ENCODE measurements at places on chromosomes 7 and 10.

- DNase-seq: no peak
These were observed 48.2 kb upstream of the ANKRD1 start for GRCh38 chr10:90969121-90969534.

GRCh38 chr10:109889867-109890266 lies 33.4 kb downstream of the XPNPEP1 start:
- peak; percentile 41 for DNase-seq

GRCh38 chr10:12710157-12710556 lies 291.4 kb downstream of the CCDC3 start:
- DNase-seq: no peak

- no peak for DNase-seq
These were observed 52.5 kb upstream of the UNC5B start for GRCh38 chr10:71159892-71160291.

DNA sequence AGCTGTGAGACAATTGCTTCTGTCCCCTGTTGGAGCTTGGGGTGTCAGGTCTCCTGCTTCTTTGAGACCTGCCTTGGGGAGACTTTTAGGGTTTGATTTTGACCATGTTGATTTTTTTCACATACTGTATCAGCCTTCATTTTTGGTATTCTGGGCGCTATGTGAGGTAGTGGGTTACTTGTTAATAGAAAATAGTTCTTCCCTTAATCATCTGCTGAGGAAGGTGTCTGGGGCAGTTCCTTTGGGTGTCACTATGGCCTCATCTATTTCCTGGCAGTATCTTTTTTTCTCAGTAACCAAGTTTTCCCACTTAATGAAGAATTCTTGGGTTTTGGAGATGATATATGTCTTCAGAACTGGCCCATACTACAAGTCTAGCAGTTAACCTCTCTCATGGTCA lies 4.6 kb upstream of the NOLC1 start:
- no peak for DNase-seq

GRCh38 chr10:48648172-48648942 lies 36.3 kb upstream of the WDFY4 start:
- no peak for DNase-seq

DNA sequence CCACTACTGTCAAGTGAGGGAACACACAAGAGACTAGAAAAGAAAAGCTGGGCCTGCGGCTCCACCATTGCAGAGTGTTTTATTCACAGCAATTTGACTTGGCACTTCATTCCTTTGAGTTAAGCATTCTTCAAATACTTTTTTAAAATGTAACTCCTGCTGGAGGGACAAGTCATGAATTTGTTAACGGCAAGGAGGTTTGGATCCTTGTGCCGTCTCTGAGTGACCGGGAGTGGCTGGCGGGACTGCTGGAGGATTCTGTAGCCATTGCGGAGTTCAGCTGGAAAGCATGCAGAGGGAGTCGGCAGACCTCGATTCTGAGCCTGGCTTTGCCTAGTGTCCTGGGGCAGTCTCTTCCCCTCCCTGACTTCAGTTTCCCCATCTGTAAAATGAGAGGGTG lies 9.8 kb downstream of the HSPA12A start:
- no peak for DNase-seq

DNA sequence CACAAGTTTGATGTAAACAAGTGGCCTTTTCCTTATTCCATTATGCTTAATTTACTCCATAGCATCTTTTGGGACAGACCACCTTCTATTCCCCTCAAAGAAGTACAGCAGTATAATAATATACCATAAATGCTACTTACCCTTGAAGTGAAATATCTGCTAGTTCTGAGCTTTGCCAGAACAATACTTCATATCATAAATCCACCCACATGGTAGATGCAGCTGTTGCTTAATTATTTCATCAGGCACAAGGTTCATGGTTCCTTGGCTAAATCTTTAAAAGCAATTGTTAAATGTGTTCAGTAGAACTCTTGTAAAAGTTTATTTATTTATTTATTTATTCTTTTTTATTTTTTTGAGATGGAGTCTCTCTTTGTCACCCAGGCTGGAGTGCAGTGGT lies 32.9 kb downstream of the CSTF2T start:
- no peak for DNase-seq

GRCh38 chr10:8331387-8331786 lies 276.9 kb downstream of the GATA3 start:
- no peak for DNase-seq

- DNase-seq: no peak
These were observed 27.1 kb downstream of the CREM start for GRCh38 chr10:35153716-35154115.

DNA sequence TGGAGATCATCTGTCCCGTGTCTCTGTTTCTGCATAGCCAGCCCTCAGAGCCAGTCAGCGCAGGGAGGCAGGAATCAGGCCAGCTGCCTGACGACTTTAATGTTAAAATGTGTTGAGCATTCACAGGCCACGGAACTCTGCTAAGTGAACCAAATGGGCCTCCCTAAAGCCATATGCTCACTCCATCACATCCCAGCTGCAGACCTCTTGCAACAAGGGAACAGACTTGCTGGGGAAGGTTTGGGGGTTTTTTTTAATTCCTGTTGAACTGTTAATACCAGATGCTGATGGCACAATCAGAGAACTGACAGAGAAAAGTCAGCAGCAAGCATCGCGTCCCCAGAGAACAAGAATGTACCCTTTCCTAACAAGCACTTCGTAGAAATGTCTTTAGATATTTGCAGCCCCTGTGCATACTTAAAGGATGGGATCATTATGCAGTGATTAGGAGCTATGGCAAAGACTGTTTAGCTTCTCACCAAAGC lies 900.4 kb upstream of the AUTS2 start:
- DNase-seq: no peak

GRCh38 chr7:39384386-39384785 lies 181.8 kb upstream of the YAE1 start:
- no peak for DNase-seq

- DNase-seq: peak; percentile 6
These were observed 329.2 kb upstream of the LRGUK start for GRCh38 chr7:133797818-133798520.

DNA sequence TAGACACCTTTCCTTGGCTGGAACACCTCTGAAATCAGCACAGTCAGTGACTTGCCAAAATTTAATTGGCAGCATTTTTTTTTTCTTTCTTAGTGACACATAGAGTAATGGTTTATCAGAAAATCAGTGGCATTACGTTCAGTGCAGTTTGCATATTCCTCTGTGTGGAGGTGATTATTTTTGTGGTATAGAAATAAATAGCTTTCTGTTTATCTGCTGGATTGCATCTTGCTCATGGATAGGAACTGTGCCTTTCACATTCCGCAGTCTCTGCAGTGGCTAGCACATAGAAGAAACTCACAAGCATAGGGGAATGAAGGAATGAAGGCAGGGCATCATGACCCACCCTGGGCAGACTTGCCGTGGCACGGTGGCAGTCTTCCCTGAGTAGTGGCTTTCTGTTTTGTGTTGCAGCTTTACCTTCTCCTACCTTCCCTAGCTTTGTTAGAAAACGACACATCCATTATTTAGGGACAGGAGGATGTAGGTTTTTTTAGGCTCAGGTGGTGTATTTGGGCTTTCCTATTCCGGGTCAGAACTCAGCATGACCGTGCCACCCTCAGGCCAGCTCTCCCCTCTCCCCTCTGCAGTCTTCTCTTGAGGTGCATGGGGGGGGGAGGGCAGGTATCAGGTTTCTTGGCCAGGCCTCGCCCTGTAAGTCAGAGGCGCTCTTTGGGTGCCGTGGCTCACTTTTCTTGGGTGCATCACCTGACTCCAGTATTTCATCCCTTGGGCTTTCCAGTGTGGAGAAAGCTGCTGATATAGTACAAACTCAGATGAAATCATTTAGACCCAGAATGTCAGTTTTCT lies 112.5 kb upstream of the GJD4 start:
- no peak for DNase-seq

All from fibroblast of gingiva (primary cell).